Activated T-helper 2 cell treated with anti-CD3 and anti-CD28 coated beads, Interferon-gamma antibody, Interleukin-2, Interleukin-4, amounts not matched to agents 10 μg/mL and 5 μg/mL and 100 μg/mL, durations not matched to agents 14 hours and 24 hours and 36 hours (primary cell): ENCODE measurements at places on chromosomes 1 and 21.
A peak's percentile ranks its signal among the peaks of the same experiment; 100 is the strongest.

GRCh38 chr1:237098541-237098940 lies 56.6 kb downstream of the RYR2 start:
- no peak for DNase-seq
- no peaks in the 10 kb centered on the region for H3K36me3 ChIP-seq
- no peaks in the 10 kb centered on the region for H3K27me3 ChIP-seq

GRCh38 chr1:43590388-43590925 lies 59.5 kb upstream of the KDM4A start:
- H3K27ac ChIP-seq = no peak overlapping the region
- H3K36me3 ChIP-seq = no peaks in the 10 kb centered on the region
- H3K4me3 ChIP-seq = no peak overlapping the region
- H3K27me3 ChIP-seq = no peaks in the 10 kb centered on the region

DNA sequence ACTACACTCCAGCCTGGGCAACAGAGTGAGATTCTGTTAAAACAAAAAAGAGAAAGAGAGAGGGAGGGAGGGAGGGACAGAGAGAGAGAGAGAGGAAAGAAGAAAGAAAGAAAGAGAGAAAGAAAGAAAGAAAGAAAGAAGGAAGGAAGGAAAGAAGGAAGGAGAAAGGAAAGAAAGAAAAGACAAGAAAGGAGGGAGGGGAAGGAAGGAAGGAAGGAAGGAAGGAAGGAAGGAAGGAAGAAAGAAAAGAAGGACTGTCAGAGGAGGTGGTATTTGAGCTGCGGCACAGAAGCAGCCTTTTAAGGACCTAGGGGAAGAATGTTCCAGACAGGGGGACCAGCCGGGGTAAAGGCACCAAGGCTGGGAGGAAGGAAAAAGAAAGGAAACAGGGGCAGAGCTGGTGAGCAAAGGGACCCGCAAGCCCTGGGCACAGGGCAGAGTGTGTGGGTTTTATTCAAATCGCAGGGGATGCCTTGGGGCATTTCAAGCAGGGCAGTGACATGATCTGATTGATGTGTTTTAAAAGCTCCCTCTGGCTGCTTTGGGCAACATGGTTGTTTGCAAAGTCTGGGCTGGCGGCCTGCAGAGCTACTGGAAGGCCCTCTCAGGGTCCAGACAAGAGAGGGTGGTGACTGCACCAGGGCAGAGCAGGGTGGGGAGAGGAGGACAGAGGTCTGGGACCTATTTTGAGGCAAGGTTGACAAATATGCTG lies 176.9 kb upstream of the VAMP3 start:
- H3K27ac ChIP-seq = no peak overlapping the region
- no peak for DNase-seq
- H3K4me3 ChIP-seq = no peak overlapping the region
- no peaks in the 10 kb centered on the region for H3K36me3 ChIP-seq
- no peaks in the 10 kb centered on the region for H3K27me3 ChIP-seq

GRCh38 chr1:239505094-239505493 lies 118.7 kb downstream of the CHRM3 start:
- no peaks in the 10 kb centered on the region for H3K36me3 ChIP-seq
- H3K27me3 ChIP-seq = no peaks in the 10 kb centered on the region
- H3K27ac ChIP-seq = no peak overlapping the region
- no peak overlapping the region for H3K4me3 ChIP-seq

DNA sequence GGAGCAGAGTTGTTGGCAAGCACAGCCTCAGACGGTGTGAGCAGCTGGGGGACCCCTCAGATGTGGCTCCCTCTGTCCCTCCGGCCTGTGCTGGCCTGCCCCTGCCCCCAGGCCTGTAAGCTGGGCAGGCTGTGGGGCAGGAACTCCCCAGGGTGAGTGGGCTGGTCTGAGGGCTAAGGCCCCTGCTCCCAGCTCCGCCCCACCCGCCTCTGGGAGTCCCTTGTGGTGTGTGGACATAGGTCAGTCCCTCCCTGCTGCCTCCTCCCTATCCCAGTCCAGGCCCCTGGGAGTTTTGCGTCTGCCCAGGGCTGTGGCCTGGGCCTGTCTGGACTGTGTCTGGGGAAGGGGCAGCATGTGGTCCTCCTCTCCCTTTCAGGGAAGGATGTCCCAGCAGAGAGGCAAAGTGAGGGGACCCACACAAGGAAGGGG lies 3.6 kb upstream of the VWA1 start:
- H3K4me3 ChIP-seq = no peak overlapping the region
- H3K4me1 ChIP-seq = peaks cover 2% of the 10 kb centered on the region

DNA sequence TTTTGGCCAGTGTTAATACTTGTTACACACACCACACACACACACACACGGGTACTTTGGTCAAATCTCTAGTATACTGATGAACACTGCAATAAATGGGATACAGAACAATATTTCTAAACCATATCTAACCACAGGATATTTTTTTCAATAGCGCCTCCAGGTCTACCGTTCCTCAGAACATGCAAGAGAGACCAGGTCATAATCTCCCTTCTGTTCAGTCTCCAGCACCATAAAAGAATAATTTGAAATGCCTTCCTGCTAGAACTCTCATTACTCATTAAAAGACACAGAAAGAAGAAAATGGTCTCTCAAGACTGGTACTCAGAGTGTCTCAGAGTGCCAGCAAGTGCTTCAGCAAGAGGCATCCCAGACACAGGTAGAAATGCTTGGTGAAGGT lies 11.5 kb upstream of the SLC44A3 start:
- DNase-seq = no peak
- no peaks in the 10 kb centered on the region for H3K36me3 ChIP-seq
- no peak overlapping the region for H3K4me3 ChIP-seq

GRCh38 chr1:17405898-17406759 lies 33.3 kb downstream of the RCC2 start:
- no peak for DNase-seq
- no peak overlapping the region for H3K4me3 ChIP-seq
- H3K27me3 ChIP-seq = no peaks in the 10 kb centered on the region
- H3K4me1 ChIP-seq = no peaks in the 10 kb centered on the region
- H3K36me3 ChIP-seq = peaks cover 47% of the 10 kb centered on the region

DNA sequence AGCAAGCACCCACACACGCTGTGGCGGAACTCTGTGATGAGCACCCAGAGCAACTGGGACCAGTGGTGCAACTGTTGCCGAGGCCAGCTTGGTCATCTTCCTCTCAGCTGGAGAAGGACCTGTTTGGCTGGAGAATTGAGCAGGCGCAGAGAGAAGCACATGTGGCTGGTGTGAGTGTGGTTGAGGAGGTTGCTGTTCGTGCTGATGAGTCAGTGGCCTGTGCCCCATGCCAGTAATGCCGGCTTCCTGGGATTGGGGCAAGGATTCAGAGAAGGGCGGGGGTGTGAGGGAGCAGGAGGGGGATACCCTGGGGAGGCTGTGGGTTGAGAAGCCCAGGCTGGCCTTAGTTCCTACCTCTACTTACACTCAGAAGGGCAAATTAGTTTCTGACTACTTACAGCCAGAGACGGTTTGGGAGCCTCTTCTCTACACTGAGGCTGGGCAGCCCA lies 57.5 kb upstream of the EPS8L3 start:
- H3K4me1 ChIP-seq = peaks cover 69% of the 10 kb centered on the region
- peak overlapping the region; percentile 84 for H3K27ac ChIP-seq
- no peak overlapping the region for H3K4me3 ChIP-seq
- no peak for DNase-seq
- no peaks in the 10 kb centered on the region for H3K27me3 ChIP-seq
